ENCODE measurements at places on chromosomes 5 and 9.

- DNase-seq, result no peak
Measured at GRCh38 chr5:110842948-110843347, 104.1 kb downstream of the SLC25A46 start.

DNA sequence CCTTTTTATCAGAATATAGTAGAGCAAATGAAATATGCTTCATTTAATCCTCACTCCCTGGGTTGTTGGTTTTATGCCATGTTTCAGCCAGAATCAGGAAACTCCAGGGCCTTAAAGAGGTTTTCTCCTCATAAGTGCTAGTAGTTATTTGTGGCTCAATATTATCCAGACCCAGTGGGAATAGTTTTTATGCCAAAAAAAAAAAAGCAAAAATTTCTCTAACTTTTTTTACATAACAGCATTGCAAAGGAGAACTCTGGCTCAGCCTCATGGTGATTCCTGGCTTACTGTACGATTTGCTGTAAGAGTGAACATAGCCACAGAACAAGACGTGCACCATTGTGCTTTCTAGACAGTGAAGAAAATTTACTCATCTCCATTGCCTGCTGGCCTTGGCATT lies 232.5 kb downstream of the PJA2 start:
- no peak for DNase-seq

DNA sequence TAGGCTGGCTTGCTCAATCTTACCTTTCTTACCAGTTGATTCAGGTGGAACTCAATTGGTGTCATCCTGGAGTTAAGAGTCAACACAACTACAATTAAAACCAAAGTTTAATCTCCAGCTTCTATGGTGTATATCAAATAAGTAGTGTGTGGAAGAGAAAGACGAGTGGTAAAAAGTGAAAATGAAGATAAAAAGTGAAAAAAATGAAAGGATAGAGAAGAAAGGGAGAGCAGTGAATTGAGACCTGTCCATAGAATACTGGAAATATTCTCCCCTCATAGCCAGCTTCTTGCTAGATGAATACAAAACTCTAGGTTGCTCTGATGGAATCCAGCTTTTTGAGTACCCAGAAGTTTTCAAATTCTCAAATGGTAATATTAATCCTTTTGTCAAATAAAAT lies 76.4 kb downstream of the MEGF10 start:
- DNase-seq, result no peak

- no peak for DNase-seq
Measured at GRCh38 chr9:97980479-97980803, 2.7 kb upstream of the ANP32B start.

DNA sequence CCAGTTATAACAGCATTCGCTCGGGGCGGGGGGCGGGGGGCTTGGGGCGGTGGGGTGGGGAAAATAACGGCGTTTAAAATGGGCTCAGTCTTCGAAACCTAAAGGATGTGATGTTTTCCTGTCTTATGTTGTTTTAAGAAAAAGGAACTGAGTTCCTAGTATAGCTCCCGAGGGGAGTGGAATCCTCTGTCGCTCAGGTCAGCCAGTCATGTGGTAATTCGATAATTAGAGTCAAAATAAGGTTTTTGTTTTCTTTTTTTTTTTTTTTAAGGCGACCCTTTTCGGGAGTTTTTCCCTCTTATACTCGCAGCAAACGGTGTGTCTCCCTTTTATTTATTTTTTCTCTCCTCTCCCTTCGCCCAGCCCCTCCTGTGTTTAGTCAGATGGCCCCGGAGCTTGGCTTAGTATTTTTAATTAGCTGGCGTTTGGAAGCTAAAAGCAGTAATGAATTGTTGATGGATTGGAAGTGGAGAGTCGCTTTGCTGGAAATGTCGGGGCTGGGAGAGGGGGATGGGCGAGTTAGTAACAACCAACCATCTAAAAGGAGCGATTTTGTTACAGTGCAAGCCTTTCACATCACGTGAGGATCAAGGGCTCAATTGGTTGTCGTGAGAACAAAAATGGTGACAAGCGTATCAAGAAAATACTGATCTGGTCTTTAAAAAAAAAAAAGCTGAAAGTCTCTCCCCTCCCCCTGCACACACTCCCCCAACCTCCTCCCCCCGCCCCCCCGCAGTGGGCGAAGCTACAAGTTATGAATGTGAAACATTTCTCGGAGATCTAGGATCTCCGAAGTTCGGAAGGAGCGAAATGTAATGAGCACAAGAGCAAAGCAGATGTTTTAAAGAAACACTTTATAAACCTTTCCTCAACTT lies 714 bp upstream of the ZNF608 start:
- peak; percentile 54 for DNase-seq
